ENCODE measurements at places on chromosomes 5 and 9. TPM values are rescaled to one million over a fixed set of nuclear protein-coding genes. Genes with fewer than 3 reads are reported as not detected.

Gene NR5A1
- total RNA-seq = 0.37 TPM

Gene IL9
- total RNA-seq = not detected

Gene GPRIN1
- 10.8 TPM for total RNA-seq

DNA sequence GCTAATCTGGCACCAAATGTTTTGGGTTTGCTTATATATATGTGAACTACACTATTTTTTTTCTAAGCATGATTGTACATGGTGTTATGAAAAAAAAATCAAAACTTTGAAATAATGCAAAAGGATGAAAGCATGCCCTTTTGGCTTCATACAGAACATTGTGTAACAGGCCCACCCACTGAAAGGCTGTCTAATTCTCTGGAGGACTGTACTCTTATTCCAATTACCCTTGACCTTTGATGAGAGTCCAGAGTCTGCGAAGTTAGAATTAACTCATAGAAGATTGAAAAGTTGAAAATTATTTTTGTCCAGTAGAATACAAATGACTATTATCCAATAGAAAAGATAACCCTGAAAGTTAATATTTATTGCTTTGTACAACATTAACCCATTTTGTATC lies 117.4 kb downstream of the ADAMTS12 start:
- H3K27me3 ChIP-seq = no peaks in the 10 kb centered on the region
- H3K36me3 ChIP-seq = no peaks in the 10 kb centered on the region
- no peak overlapping the region for H3K4me3 ChIP-seq

- no peak overlapping the region for H3K27ac ChIP-seq
- H3K36me3 ChIP-seq = no peaks in the 10 kb centered on the region
- peak overlapping the region; percentile 65 for H3K4me3 ChIP-seq
Measured at GRCh38 chr9:134327671-134328231, 1.5 kb downstream of the RXRA start.

- H3K27me3 ChIP-seq = no peaks in the 10 kb centered on the region
- H3K36me3 ChIP-seq = no peaks in the 10 kb centered on the region
- H3K4me3 ChIP-seq = no peak overlapping the region
- H3K4me1 ChIP-seq = no peaks in the 10 kb centered on the region
- no peak overlapping the region for H3K27ac ChIP-seq
Measured at GRCh38 chr5:142602720-142603245, 83.1 kb downstream of the FGF1 start.

All from H9 (cell line).